Fibroblast of mammary gland (primary cell): ENCODE measurements at places on chromosomes 11 and 22.
A peak's percentile ranks its signal among the peaks of the same experiment; 100 is the strongest.

DNA sequence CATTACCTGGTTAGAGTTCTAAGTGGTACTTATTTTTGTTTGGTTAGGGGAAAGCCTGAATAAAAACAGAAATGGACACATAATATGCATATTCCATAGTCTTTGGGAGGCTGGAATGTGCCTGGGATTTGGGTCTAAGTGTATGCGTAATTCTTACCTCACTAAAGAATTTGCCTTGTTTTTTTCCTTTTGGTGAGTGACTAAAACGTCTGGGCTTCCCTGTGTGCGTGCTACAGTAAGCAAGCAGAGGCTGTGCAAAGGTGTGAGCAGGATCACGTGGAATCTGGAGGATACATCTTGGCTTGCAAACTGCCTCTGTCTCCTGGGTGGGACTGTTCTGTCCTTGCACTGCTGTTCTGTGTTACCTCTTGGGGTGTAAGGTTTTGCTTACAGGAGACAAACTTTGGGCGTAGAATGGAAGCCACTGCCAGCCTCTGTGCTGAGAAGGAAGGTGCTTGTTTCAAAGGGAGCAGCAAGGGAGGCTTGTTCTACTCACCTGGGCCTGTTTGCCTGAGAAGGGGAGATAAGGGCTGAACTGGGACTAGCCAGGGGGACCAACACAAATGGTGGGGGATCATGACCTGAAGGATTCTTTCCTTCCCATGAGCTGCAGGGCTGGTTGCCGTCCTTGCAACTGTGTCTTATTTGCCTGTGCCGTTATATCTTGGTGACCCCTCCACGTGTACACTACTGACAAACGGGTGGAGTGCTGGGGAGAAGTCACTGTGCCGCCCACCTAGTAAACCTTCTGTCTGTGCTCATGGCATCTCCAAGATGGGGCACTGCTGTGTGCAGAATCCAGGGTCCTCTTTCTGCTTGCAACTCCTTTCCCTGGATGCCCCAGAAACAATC is 4.5 kb downstream of the NEAT1 start:
- DNase-seq = peak; percentile 86

DNA sequence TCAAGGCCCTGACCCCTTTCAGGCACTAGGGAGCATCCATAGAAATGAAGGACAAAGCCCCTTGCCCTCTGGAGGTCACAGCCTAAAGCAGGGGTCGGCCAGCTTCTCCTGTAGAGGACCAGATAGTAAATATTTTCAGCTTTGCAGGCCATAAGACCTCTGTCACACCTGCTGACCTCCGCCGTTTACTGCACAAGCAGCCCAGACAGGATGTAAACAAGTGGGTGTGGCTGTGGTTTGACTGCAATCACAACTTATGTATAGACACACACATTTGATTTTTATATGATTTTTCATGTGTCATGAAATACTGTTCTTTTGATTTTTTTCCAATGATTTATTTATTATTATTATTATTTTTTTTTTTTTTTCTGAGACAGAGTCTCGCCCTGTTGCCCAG is 34.3 kb downstream of the KIAA1671 start:
- no peak for DNase-seq

- peak; percentile 65 for DNase-seq
Measured at GRCh38 chr22:46547179-46547882, 9.9 kb upstream of the CELSR1 start.

GRCh38 chr22:46290843-46291785 is 5.6 kb upstream of the GTSE1 start:
- no peak for DNase-seq

- no peak for DNase-seq
Measured at GRCh38 chr11:118631142-118631909, 23.9 kb downstream of the PHLDB1 start.

DNA sequence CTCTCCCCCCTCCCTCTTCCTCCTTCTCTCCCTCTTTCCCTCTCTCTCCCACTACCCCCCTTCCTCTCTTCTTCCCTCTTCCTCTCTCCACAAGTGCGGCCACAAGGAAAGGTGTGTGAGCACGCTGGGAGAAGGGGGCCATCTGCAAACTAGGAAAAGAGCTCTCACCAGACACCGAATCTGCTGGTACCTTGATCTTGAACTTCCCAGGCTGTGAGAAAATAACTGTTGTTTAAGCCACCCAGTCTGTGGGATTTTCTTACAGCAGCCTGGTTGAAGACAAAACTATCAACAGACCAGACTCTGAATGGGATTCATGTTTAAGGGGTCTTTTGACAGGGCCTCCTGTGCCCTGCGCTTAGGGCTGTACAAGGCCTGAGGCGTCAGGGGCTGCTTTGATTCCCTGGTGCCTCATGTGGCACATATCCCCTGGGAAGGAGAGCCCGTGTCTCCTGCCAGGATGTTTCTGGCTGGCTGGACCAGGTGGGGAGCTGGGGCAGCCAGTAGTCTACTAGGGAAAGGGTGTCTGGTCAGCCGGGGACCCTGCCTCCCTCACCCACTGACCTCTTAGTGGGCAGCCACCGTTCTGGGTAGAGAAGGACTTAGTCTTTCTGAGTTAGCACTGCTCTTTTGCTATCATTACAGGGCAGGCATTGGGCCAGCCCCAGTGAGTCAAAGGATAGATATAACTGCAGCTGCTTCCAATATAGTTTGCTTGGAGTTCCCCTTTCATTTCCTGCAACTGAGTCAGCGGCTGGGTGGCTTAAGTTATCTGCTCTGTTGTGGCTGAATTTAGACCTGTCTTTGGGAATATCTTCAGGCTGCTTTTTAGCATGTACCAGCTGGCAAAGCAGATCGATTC is 6.2 kb downstream of the PANX1 start:
- DNase-seq = peak; percentile 93

- DNase-seq = no peak
Measured at GRCh38 chr11:130180896-130181294, 21.3 kb downstream of the ST14 start.

DNA sequence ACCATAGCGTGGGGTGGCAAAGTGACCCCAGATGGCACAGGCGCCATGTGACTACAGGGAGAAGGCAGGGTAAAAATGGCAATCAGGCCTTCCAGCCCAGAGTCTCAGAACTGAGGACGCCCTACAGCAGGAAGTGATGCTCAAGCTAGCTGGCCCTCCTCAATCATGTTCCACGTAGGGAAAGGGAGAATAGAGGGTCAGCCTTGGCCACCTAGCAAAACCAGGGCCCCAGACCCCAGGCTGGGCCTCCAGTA is 978 bp upstream of the ANKRD13D start:
- no peak for DNase-seq

DNA sequence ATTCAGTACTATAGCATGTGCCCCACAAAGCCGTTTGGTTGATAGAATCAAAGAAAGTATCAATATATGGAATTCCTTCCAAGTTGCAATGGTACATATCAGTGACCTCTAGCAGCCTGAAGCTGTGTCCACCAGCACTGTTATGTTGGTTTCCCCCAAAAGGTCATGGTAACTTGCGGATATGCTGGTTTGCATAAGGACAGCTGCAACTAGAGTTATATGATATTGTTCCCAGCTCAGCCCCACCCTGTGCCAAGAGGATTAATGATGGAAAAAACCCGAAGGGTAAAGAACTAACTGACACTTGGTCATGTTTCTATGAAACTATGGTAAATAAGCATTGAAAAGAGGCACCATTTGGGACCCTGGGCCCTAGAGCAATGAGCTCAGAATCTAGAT is 93.5 kb downstream of the PDHX start:
- DNase-seq = no peak

GRCh38 chr11:911031-911889 is 650 bp upstream of the CHID1 start:
- peak; percentile 77 for DNase-seq

GRCh38 chr22:18057568-18058209 is 20.1 kb upstream of the PEX26 start:
- DNase-seq = peak; percentile 100

DNA sequence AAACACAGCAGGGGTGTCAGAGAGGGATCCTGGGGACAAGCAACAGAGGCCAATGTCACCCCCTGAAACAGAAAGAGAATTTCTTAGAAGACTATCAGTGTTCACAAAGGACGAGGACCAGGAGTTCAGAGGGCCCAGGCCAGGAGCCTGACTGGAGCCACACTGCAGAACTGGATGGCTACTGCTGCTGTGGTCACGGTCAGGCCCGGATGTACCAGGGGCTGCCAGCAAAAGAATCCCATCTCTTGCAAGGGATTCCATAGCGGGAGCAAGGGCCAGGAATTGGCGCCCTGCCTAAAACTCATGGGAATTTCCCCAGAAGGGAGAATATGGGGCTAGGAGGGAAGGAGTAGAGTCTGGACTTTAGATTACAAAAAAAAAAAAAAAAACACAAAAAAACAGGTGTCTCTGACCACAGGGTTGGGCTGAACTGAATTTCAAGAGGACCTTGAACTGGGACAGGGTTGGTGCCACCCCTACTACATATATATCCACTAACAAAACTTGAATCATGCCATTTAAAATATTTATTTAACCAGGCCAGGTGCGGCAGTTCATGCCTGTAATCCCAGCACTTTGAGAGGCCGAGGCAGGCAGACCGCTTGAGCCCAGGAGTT is 15.7 kb upstream of the KCTD14 start:
- DNase-seq = no peak

DNA sequence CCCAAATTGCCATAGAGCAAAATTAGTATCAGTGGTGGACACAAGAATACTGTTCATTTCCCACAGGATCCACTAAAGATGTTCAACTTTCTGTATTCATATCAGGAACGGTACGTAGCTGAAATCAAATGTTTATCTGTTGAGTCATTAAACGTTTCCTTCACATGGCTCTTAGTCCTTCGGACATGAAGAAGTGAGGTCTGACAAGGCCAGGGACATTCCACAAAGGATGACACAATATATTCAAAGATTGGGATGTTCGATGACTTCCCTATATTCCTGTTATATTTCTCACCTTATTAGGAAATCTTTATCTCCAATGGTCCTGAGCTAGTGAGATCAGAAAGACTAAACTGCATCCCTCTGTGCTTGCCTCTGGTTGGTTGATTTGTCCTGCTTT is 129.0 kb downstream of the ETS1 start:
- DNase-seq = peak; percentile 92

- DNase-seq = no peak
Measured at GRCh38 chr11:102957953-102958352, 2.4 kb upstream of the MMP13 start.
